ENCODE measurements at places on chromosomes 13 and 19.
A peak's percentile ranks its signal among the peaks of the same experiment; 100 is the strongest.

DNA sequence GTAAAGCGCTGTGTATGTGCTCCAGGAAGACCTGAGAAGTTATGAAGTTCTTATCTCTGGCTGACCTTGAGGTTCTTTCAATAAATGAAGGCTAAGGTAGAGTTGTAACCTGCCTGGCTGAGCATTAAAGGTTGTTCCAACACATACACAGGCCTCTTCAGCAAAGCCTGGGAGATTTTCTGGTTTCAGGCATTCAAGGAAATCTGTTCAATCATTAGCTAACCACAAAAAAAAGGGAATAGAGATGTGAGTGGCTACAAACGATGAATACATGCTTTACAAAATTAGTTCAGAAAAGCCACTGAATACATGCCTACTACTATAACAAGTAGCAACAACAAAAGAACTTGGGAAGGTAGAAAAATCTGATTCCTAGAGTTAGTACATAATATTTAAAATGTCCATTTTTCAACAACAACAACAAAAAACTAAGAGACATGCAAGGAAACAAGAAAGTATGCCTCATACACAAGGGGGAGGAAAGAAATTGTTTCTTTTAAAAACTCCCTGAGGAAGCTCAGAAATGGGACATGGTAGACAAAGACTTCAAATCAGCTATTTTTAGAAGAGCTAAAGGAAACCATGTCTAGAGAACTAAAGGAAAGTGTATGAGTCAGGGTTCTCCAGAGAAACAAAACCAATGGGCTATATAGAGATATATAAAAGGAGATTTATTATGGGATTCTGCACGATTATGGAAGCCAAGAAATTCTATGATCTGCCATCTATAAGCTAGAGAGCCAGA is 191.5 kb upstream of the IPO5 start:
- no peak for DNase-seq

DNA sequence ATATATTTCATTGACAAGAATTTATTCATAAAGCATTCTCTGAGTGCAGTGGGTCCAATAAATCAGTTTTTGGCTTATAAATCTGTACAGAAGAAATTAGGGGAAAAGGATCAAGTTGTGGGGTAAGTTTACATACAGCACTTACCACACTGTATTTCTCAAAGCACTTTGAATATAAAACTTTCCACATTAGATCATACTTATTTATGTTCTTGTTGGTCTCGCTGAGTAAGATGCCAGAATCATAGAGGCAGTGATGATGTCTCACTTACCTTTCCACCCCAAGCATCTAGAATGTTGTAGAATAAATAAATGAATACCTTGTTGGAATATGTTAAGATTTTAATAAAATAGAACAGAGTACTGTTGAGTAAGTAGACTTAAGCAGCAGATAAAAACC is 279.1 kb downstream of the PCDH20 start:
- no peak for DNase-seq

- no peak for DNase-seq
Observed at GRCh38 chr19:802498-803098, 5.3 kb downstream of the PTBP1 start.

GRCh38 chr19:7292950-7293761 is 1.1 kb downstream of the INSR start:
- DNase-seq: peak; percentile 13

GRCh38 chr13:33624740-33625139 is 193.2 kb upstream of the RFC3 start:
- DNase-seq: no peak

- no peak for DNase-seq
Observed at GRCh38 chr19:44615863-44616247, 2.5 kb downstream of the IGSF23 start.

DNA sequence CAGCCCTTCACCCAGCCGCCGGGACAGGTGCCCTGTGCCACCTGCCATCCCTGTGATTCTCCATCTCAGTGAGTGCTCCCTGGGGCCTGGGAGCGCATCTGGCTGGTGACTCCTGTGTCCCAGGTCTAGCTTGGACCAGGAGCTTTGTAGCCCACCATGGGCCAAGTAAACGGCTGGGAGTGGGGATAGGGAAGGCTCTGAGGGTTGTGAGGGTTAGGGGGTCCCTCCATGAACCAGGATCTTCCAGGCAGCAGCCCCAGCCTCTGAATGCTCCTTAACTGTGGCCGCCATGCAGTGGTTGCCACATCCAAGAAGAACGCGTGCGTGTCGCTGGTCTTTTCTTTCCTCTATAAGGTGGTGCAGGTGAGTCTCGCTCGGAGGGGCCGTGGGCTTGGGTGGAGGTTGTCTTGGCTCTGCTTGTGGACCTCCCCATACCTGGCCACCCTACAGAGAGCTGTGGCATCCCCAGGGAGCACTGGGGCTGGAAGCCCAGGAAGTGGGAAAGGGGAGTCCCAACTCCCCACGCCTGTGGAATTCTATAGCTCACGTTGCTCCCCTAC is 8.4 kb downstream of the AP1M1 start:
- no peak for DNase-seq

- DNase-seq: no peak
Observed at GRCh38 chr13:102276404-102276803, 125.4 kb downstream of the FGF14 start.
